ENCODE measurements at places on chromosomes 6 and 20. TPM values are rescaled to one million over a fixed set of nuclear protein-coding genes. Genes with fewer than 3 reads are reported as not detected.

GRCh38 chr20:728256-728944 is 39.9 kb downstream of the SLC52A3 start:
- DNase-seq: no peak

DNA sequence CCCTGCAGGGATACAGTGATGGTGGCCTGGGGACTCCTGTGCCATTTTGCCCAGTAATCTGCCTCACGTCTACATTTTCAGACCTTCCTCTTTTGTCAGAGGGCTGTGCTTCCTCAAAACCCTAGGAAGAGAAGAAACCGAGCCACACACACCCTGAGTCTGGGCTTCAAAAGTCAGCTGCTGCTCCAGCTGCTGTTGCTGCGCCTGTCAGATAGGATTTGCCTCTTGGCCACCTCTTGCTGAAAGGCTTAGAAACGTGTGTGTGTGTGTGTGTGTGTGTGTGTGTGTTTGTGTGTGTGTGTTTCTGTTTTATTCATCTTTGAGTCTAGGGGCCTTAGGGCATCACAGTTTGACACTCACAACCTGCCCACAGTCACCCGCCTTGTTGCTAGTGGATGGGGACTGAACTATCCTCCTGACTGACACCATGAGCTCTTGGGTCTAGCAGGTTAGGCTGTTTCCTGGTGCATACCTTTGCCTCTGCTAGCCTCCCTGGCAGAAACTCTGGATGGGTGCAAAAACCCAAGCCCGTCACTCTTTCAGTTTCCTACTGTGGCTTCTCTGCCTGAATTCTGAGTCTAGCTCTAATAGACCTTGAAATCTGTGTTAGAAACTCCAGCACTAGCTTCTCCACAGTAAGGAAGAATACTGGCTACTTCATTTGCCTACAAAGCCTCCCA is 94.9 kb upstream of the CEP85L start:
- no peak for DNase-seq

DNA sequence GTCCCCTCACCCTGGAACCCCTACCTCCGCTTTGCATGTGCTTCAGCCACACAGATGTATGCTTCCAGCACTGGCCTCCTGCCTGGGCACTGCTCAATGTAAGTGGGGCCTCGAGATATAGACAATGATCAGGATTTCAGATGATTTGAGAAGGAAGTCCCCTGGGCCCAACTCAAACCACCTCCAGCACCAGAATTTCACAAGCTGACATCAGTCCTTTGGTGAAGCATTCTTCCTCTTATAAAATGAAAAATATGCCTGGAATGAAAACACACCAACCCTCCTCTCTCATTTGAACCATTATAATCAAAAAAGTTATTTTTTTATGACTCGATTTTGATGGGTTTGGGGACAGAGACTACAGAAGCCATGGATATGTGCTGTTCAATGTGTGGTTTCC is 48.5 kb downstream of the BTBD3 start:
- no peak for DNase-seq

DNA sequence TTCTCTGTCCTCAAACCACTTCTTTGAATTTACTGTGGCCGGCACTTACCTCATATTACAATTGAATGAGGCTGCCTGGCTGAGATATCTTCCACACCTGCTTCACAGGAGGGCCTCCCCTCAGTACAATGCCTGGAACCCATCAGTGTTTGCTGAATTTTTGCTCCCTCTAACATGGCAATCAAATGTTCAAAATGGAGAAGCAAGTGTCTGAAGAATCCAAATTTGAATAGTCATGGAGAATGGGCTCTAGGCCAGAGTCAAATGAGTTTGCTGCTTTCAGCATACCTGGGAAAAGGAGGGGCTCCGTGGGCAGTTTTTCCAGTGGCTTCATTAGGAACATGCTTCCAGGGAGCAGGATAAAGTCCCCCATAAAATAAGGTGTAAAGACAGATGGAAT is 564.8 kb downstream of the UTRN start:
- no peak for DNase-seq

DNA sequence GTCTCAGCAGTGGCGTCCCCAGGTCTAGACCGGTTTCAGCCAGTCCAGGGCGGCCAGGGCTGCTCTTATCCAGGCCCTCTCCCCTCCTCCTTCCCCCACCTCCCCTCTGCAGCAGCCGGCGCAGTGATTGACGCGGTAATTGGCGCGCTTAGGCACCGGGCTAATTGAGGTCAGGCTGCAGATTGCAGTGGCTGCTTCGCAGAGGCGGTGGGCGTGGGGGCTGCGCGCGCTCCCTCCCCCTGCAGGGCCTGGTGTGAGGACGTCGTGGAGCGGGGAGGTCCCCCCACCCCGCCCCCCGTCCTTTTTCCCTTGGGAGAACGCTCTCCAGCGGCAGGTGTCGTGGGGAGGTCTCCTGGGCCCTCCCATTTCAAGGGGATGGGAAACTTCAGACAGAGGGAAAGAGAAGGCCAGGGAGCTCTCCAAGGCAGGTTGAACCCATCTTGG is 70.4 kb upstream of the BLCAP start:
- no peak for DNase-seq

The CD83 gene
- 8.0 TPM for total RNA-seq
